ENCODE measurements at places on chromosomes 2 and 18. TPM values are rescaled to one million over a fixed set of nuclear protein-coding genes. Genes with fewer than 3 reads are reported as not detected.
A peak's percentile ranks its signal among the peaks of the same experiment; 100 is the strongest.

The LBX2 gene
- 1.8 TPM for total RNA-seq

DNA sequence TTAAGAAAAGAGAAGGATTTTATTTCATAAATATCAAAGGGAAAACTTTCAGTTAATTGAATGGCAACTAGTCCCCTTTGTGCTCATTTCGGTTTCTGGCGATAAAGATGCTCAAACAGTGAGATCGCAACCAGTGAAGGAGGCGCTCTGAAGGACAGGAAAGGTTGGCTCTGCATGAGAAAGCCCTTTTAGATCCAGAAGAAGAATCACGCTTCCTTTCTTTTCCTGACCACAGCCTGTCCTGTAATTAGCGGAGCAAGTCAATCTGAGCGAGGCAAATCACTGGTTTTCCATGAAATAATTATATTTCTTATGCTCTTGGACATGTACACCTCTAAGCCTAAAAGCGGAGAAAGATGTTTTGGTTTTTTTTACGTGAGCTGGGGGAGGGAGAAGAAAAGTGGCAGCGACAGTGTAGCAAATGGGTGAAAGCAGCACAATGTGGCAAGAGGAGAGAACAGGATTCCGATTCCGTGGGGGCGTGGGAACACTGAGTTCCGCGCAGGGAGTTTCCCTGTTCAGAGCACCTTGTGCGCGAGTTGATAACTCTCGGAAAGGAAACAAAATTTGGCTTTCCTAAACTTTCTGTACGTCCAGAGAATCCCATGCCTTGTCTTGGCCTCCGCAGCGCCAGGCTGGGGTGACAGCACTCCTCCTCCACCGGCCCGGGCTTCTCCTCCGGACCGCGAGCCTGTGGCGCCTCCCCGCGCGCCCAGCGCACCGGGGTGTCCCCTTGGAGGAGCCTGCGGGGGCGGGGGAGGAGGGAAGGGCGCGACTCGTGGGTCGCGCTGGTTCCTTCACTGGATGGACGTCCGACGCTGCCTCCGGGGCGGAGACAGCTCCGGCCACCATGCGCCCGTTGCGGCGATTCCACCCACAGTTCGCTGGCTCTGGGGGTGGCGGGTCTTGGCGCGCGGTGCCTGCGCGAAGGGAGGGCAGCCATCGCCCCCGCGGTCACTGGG lies 620 bp upstream of the SLC9A2 start:
- peak overlapping the region; percentile 83 for H3K4me3 ChIP-seq
- no peak overlapping the region for H3K27ac ChIP-seq
- no peaks in the 10 kb centered on the region for H3K36me3 ChIP-seq

- peaks cover 9% of the 10 kb centered on the region for H3K4me1 ChIP-seq
- H3K36me3 ChIP-seq: no peaks in the 10 kb centered on the region
- no peak overlapping the region for H3K27ac ChIP-seq
- no peaks in the 10 kb centered on the region for H3K27me3 ChIP-seq
- no peak for DNase-seq
These were observed 224.8 kb upstream of the ID2 start for GRCh38 chr2:8457092-8457481.

The IL1RL1 gene
- 0.05 TPM for total RNA-seq

The LRPPRC gene
- 228 TPM for total RNA-seq

DNA sequence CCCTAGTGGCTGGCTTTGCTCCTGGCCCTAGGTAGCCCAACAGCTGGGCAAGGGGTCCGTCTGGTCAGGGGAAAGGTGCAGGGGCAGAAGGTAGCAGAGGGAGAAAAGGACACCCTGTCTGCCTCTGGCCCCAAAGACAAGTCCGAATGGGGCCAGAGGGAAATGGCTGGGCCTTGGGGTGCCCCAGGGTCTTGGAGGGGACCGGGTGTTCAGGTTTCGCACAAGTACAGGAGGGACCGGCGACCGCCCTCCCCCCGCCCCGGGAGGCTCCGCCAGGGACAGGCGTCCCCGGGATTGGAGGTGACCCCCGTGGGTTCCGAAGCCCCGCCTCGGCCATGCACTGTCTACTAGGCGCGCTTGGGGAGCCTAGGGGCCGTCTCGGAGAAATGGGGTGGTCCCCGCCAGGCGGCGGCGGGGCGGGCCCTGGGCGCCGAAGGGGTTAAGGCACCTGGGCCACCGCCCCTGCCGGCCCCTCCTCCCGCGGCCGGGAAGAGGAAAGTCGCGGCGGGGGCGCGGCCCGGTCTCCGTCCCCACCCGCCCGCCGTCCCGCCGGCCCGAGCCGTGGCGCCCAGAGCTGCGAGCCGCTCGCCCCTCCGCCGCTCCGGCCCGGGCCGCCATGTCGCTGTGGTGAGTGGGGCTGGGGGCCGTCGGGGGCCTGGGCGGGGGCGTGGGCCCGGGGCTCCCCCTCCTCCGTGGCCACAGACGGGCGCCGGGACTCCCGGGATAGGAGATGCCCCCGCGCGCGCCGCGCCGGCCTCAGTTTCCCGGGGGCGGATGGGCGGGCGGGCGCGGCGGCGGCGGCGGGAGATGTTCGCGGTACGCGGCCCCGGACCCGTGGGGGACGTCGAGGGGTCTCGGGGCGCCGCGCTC lies at the start of gene B3GNT7:
TSS of gene B3GNT7 (plus strand) at position 523 of the 870 bp plus-strand sequence. CDS start at position 617, 94 bp downstream.
- DNase-seq: peak; percentile 63
- peak within 1 kb of the TSS; percentile 91 for H3K27ac ChIP-seq
- H3K4me3 ChIP-seq: peak within 1 kb of the TSS; percentile 82

Data from WTC11 (cell line).